ENCODE measurements at places on chromosomes 12 and 14. TPM values are rescaled to one million over a fixed set of nuclear protein-coding genes. Genes with fewer than 3 reads are reported as not detected.
A peak's percentile ranks its signal among the peaks of the same experiment; 100 is the strongest.

DNA sequence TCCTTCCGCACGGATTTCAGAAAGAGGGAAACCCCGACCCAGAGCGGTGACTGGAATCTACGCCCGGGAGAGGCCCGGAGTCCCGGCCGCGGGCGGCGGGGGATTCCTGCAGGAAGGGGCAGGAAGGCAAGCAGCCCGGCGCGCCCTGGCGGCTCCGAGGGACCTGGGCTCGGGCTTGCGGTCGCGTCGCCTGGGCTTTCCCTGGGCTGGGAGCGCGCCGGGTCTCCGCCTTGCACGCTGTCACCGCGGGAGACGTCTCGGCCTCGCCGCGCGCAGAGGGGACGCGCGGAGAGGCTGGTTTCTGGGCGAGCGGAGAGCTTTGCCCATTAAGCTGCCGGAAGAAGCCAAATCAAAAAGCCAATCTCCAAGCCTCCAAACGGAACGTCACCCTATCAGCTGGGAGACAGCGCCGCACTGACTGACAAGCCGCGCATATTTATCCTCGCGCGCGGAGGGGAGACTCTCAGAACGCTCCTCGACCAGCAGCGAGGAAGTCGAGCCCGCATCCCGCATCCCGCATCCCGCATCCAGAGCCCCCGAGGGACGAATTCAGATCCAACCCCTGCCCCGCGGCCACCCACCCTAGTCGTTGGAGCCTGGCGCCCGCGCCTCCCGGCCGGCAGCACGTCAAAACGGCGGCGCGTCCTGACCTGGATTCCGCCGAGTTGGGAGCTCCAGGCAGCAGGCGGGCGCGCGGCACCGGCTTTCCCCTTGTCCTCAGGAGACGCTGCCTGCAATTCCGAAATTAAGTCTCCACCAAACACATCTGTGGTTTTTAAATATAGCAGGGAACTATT is at the start of gene SLC8A3:
Gene SLC8A3 (minus strand): TSS at position 293 of the 797 bp plus-strand sequence. CDS start 20,529 bp downstream, outside the sequence.
- peak; percentile 19 for DNase-seq

DNA sequence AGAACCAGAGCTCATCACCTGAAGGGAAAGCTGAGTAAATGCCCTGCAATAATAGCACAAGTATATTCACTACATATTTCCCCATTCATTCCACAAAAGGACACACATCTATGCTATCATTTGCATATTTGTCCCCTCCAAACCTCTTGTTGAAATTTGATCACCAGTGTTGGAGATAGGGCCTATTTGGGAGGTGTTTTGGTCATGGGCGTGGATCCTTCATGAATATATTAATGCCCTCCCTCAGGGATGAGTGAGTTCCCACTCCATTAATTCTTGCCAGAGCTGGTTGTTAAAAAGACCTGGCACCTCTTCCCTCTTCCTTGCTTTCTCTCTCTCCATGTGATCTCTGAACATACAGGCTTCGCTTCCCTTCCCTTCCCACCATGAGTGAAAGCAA is 18.6 kb upstream of the ZDHHC17 start:
- no peak for DNase-seq

- peak; percentile 69 for DNase-seq
Measured at GRCh38 chr12:58639318-58639934, 280.9 kb downstream of the LRIG3 start.

GRCh38 chr12:26853303-26854030 is 20.5 kb upstream of the ITPR2 start:
- peak; percentile 68 for DNase-seq

GRCh38 chr12:30820406-30820946 is 65.7 kb upstream of the CAPRIN2 start:
- no peak for DNase-seq

DYNLL1 gene
- 206 TPM for total RNA-seq

- DNase-seq = peak; percentile 22
Measured at GRCh38 chr12:107196681-107197080, 103.3 kb upstream of the CRY1 start.

MAP1LC3B2 gene
- 0.43 TPM for total RNA-seq

GRCh38 chr14:81963846-81964245 is 430.2 kb upstream of the SEL1L start:
- DNase-seq = no peak

CD69 gene
- not detected for total RNA-seq

- DNase-seq = peak; percentile 79
Measured at GRCh38 chr14:54440037-54440436, 1.1 kb downstream of the CNIH1 start.

- peak; percentile 10 for DNase-seq
Measured at GRCh38 chr12:71476513-71476912, 36.9 kb downstream of the LGR5 start.

DNA sequence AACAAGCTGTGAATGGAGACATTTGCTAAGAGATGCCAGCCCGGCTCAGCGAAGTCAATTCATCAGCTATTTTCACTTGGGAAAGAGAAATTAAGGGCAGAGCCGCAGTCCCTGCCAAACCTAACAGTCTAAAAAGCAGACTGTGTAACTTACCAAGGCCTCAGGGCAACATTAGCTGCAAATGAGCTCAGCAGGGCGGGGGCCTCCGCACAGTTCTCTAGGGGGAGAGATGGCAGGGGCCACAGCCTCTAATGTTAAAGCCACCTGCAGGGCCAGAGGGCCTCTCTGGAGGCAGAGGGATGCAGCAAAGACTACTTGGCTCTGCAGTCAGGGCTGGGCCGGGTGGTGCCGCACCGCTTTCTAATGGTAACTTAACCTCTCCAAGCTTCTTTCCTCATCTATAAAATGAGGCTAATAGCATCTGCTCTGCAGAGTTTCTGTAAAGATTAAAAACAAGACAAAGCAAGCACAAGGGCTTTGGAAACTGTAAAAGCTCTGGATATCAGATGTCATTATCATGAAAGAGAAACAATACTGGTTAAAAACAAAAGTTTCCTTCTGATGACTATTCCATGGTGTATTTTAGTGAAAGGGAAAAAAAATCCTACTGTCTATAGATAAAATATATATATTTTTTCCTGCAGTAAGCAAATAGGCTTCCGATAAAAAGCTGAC is 13.4 kb upstream of the GPRC5A start:
- no peak for DNase-seq

PTGER2 gene
- 1.3 TPM for total RNA-seq

DNA sequence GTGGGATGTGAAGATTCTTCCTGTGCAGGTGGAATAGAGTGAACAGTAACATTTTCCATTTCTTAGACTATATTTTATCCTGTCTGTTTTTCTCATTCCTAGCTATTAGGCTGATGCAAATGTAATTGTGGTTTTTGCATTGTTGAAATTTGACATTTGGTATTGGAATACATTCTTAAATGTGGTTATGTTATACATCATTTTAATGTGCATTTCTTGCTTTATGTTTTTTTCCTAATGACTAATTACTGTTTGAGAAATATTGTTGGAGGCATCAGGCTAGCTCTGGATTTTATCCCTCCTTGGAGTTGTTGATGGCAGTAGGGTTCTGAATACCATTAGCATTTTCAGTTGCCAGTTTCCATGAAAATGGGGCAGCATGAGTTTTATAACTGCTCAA is 75.9 kb upstream of the GNG2 start:
- DNase-seq = no peak

DNA sequence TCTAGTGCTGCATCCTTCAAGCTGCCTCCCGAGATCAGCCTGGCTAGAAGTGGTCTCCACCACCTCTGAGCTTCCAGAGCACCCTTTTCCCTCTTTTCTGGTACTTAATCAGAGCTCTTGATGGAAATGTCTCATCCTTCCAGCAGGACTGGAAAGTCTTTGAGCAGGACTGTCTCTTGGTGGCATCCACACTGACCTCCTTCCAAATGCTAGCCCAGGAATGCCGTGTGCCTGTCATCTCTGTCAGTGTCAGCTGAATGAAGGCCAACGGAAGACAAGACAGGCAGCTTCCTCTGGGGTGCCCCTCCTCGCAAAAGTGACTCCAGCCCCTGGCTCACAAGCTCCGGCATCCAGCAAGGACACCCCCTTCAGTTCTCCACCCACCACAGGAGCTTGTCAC is 171.3 kb upstream of the FKBP4 start:
- no peak for DNase-seq

All from fibroblast of villous mesenchyme (primary cell).